ENCODE measurements at places on chromosomes 5 and 9.

DNA sequence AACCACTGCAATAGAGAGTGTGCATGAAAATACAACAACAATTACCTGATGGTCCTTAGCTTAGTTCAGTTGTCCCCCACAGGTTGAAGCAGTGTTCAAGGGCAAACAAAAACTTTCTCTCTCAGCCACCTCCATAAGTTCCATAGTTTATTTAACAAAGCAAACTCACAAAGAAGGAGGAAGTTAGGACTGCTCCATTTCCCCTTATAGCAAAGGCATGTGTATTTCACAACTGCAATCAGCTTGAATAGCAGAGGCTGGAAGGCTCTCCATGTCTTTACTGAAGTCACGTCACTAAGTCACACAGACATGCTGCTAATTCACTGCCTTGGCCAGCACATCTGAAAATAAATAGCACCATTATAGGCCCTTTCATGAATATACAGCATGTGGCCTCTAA, 43.3 kb downstream of the DOCK8 start:
- no peaks in the 10 kb centered on the region for H3K27me3 ChIP-seq
- H3K4me1 ChIP-seq: no peaks in the 10 kb centered on the region
- H3K4me3 ChIP-seq: no peak overlapping the region
- no peaks in the 10 kb centered on the region for H3K36me3 ChIP-seq
- peak overlapping the region; percentile 26 for H3K27ac ChIP-seq

GRCh38 chr5:51544031-51544785, 161.0 kb downstream of the ISL1 start:
- no peaks in the 10 kb centered on the region for H3K36me3 ChIP-seq
- no peak overlapping the region for H3K27ac ChIP-seq
- no peaks in the 10 kb centered on the region for H3K4me1 ChIP-seq
- no peak overlapping the region for H3K4me3 ChIP-seq

GRCh38 chr5:178469011-178469974, 120.9 kb downstream of the COL23A1 start:
- DNase-seq: no peak
- H3K27ac ChIP-seq: no peak overlapping the region
- no peak overlapping the region for H3K4me3 ChIP-seq
- no peaks in the 10 kb centered on the region for H3K27me3 ChIP-seq
- peaks cover 23% of the 10 kb centered on the region for H3K4me1 ChIP-seq

GRCh38 chr5:176650354-176650884, 3.1 kb downstream of the TSPAN17 start:
- no peak overlapping the region for H3K27ac ChIP-seq
- H3K4me3 ChIP-seq: no peak overlapping the region
- DNase-seq: no peak
- no peaks in the 10 kb centered on the region for H3K27me3 ChIP-seq
- H3K36me3 ChIP-seq: peaks cover 24% of the 10 kb centered on the region

DNA sequence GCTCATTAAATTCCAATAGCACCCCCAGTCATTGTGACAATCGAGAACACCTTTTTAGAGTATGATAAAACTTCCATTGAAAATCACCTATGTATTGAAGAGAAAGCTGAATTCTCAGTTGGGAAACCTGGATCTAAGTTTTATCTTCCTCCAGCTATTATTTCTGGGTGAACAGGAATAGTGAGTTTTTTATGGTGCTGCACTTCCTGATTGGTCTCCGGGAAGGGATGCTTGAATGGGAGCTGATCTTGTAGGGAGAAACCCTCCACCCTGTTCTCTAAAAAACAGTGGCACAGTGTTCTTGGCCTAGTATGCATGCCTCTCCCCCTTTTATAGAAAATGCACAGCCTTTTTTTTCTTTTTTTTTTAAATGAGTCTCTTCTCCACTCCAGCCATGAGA, 112.2 kb downstream of the ACTBL2 start:
- DNase-seq: no peak
- H3K27ac ChIP-seq: no peak overlapping the region
- H3K4me3 ChIP-seq: no peak overlapping the region
- H3K36me3 ChIP-seq: no peaks in the 10 kb centered on the region

DNA sequence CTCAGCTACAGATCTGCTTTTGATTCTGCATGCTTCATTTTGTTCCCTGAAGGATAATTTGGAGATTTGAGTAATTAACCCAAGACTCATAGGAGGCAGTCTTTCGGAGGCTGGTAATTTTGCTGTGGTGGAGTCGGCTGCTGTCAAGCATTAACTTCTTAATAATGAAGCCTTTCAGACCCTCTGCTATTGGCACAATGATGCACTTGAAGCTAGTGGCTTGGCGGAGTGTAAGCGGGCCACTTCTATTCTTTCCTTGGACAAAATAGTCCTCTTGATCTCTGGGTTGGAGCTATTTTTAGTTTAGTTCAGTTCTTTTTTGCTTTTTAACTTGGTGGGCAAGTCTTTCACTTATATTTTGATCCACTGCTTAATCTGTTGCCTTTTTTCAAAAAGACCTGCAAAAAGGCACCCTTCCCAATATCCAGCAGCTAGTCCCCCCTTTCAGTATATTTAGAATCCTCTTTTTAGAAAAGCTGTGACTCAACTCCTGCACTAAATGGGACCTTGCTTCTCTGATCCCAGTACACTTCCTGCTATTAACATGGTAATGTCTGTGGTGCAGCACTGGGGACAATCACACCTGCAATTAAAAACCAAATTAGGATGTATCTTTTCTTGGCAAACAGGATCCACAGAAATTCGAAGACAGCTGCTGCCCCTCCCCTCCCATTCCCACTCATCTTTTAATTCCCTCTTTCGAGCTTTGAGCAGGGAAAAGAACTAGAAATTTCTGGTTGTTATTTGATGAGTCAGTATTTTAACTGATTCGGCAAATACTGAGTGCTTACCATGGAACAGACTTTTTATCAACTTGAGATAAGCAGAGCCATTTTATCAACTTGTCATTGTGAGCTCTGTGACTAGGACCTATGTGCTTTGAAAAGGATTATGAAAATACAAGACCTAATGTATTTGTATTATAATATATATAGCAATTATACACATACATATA, 169.4 kb upstream of the ANKRD55 start:
- no peaks in the 10 kb centered on the region for H3K27me3 ChIP-seq
- no peaks in the 10 kb centered on the region for H3K4me1 ChIP-seq
- no peaks in the 10 kb centered on the region for H3K36me3 ChIP-seq
- no peak for DNase-seq

DNA sequence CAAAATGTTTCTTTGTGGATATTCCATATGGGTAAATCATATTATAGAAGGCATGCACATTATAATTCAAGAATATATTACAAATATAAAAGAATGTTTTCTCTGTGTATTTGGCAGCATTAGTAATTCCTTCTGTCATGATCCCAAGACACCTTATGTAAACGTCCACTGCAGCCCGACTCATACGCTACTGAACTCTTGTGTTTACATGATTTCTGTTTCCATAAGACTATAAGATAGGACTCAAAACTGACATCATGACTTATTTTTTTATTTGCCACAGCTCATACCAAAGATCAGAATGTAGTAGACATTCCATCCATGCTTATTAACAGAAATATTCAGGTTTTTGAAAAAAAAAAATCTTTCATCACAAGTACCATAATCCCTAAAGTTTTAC, 234.1 kb downstream of the AP3B1 start:
- DNase-seq: no peak
- no peak overlapping the region for H3K27ac ChIP-seq
- H3K4me1 ChIP-seq: no peaks in the 10 kb centered on the region

DNA sequence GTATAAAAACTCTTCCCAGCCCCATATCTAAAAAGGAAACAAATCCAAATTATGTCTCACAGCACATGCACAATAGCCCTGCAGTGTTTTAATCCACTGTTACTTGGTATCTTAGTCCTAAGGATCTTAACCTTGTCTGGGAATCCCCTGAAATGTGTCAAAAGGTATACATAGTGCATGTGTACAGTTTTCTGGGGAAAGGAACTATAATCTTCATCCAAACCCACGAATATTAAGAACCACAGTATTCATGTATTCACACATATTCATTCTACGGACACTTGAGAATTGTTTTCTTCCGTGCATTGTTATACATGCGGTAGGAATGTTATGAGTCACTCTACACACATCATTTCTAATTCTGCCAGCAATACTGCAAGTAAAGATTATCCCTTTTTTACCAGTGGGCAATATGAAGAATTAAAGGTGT, 47.8 kb upstream of the SNX2 start:
- no peak overlapping the region for H3K4me3 ChIP-seq
- no peaks in the 10 kb centered on the region for H3K36me3 ChIP-seq
- H3K27me3 ChIP-seq: no peaks in the 10 kb centered on the region
- DNase-seq: no peak

- no peak for DNase-seq
- H3K27me3 ChIP-seq: peaks cover 2% of the 10 kb centered on the region
- no peaks in the 10 kb centered on the region for H3K36me3 ChIP-seq
- no peak overlapping the region for H3K4me3 ChIP-seq
Measured at GRCh38 chr5:72788866-72789505, 27.5 kb upstream of the TNPO1 start.

GRCh38 chr9:95127249-95128176, 190.0 kb downstream of the FANCC start:
- H3K4me3 ChIP-seq: peak overlapping the region; percentile 36
- no peak overlapping the region for H3K27ac ChIP-seq
- peak; percentile 88 for DNase-seq
- H3K4me1 ChIP-seq: peaks cover 29% of the 10 kb centered on the region

DNA sequence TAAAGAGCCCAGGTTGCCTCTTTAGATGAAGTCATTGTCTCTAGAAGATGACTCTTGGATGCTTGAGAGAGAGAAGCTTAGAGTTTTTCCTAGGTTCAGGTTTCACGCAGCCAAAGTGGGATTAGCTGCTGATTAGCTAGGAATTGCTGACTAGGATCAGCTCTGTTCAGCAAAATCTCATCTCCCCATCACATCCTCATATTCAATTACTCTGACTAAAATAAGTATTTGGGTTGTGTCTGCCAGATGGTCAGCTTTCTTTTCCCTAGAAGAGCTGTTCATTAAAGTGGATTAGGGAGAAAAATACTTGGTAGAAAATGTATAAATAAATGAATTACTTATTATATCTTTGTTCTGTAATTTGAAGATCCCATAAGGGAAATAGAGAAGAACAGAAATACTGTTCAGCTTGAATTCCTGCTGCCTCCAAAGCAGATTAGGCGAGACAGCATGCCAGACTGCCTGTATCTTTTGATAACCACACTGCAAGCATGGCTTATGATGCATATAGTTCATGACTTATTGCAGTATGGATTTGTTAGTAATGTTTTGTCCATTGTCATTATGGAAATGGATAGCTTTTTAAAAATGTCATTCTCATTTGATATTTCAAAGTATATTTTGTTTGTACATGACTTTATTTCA, 184.8 kb upstream of the CD180 start:
- H3K36me3 ChIP-seq: no peaks in the 10 kb centered on the region
- DNase-seq: no peak
- H3K4me1 ChIP-seq: no peaks in the 10 kb centered on the region
- H3K27ac ChIP-seq: no peak overlapping the region
- H3K27me3 ChIP-seq: no peaks in the 10 kb centered on the region

- no peaks in the 10 kb centered on the region for H3K27me3 ChIP-seq
- H3K4me3 ChIP-seq: no peak overlapping the region
- DNase-seq: no peak
- no peaks in the 10 kb centered on the region for H3K4me1 ChIP-seq
Measured at GRCh38 chr5:155052532-155052931, 39.0 kb downstream of the KIF4B start.

DNA sequence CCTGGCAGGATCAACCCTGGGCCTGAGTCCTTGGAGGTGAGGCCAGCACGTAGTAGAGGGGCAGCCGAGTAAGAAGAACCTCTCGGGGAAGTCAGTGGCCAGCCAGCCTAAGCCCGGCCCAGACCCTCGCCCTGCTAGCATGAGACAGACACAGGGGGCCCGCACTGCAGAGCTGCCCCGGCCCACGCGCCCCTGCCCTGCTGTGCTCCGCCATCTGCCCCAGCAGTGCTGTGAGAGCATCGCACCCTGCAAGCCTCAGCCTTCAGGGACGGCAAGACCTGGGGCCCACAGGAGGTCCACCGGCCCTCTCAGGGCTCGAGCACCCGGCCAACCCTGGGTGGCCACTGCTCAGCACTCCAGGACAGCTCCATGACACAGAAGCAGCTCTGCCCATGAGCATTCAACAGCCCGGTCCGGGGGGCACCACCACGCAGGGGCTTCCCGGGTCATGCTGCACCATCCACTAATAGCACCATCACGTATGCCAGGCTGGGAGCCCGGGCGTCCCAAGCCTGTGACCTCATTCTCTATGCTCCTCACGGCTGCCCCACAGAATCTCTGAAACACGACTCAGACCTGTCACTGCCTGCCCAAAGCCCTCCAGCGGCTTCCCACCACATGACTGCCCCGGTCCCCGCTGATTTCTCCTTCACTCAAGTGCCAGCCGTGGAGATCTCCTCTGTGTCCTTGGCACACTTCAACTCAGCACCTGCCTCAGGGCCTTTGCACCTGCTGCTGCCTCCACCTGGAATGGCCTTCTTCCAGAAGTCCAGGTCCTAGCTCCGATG, 38.1 kb downstream of the ADAMTS2 start:
- H3K27me3 ChIP-seq: no peaks in the 10 kb centered on the region
- H3K4me1 ChIP-seq: no peaks in the 10 kb centered on the region
- H3K4me3 ChIP-seq: no peak overlapping the region
- H3K27ac ChIP-seq: no peak overlapping the region
- H3K36me3 ChIP-seq: no peaks in the 10 kb centered on the region
- peak; percentile 40 for DNase-seq

GRCh38 chr9:113480612-113481011, 17.1 kb downstream of the RGS3 start:
- H3K27me3 ChIP-seq: no peaks in the 10 kb centered on the region
- no peak for DNase-seq
- no peaks in the 10 kb centered on the region for H3K36me3 ChIP-seq
- H3K27ac ChIP-seq: no peak overlapping the region
- peaks cover 17% of the 10 kb centered on the region for H3K4me1 ChIP-seq
- no peak overlapping the region for H3K4me3 ChIP-seq

DNA sequence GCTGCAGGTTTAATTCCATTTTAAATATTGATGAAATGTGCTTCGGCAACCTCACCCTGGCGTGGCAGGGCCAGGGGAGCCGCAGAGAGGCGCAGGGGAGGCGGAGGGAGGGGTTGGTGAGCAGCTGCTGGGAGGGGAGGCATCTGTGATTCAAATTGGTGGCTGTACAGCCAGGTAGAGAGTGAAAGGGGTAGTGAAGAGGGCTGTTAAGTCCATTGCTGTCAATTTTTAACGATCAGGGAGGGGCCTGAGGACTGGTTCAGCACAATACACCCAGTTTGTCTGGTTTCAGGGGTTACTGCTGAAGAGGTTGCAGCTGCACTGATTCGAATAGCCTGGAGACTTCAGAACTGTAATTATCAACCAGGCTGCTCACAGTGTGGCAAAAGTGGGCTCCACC, 31.3 kb downstream of the LHX6 start:
- H3K27ac ChIP-seq: no peak overlapping the region
- H3K36me3 ChIP-seq: no peaks in the 10 kb centered on the region
- DNase-seq: no peak
- no peak overlapping the region for H3K4me3 ChIP-seq
- peaks cover 10% of the 10 kb centered on the region for H3K27me3 ChIP-seq
- H3K4me1 ChIP-seq: no peaks in the 10 kb centered on the region

GRCh38 chr9:110626101-110626829, 42.3 kb upstream of the MUSK start:
- H3K27me3 ChIP-seq: no peaks in the 10 kb centered on the region
- H3K36me3 ChIP-seq: no peaks in the 10 kb centered on the region
- no peaks in the 10 kb centered on the region for H3K4me1 ChIP-seq
- H3K4me3 ChIP-seq: no peak overlapping the region
- DNase-seq: no peak
- H3K27ac ChIP-seq: no peak overlapping the region
